ENCODE measurements at places on chromosomes 7 and 10.

- no peak for DNase-seq
Observed at GRCh38 chr7:20172736-20173334, 44.3 kb downstream of the MACC1 start.

DNA sequence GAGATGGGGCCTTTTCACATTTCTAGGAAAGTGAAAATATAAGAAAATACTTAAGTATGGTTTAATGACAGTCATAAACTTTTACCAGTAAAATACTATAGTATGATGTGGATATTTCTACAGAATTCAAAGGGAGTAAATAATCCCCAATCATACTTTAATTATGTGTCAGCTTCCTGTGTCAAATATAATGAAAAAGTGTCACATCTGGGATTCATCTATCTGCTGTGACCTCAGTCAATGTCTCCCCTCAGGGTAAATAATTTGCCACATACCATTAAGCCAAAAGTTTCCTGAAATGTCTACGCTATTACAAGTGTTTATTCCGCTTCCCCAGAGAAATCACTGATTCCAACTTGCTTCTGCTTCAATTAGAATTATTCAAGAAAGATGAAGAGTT lies 110.5 kb downstream of the ITGA8 start:
- DNase-seq, result no peak

GRCh38 chr7:34486371-34486770 lies 171.6 kb upstream of the NPSR1 start:
- DNase-seq, result no peak

DNA sequence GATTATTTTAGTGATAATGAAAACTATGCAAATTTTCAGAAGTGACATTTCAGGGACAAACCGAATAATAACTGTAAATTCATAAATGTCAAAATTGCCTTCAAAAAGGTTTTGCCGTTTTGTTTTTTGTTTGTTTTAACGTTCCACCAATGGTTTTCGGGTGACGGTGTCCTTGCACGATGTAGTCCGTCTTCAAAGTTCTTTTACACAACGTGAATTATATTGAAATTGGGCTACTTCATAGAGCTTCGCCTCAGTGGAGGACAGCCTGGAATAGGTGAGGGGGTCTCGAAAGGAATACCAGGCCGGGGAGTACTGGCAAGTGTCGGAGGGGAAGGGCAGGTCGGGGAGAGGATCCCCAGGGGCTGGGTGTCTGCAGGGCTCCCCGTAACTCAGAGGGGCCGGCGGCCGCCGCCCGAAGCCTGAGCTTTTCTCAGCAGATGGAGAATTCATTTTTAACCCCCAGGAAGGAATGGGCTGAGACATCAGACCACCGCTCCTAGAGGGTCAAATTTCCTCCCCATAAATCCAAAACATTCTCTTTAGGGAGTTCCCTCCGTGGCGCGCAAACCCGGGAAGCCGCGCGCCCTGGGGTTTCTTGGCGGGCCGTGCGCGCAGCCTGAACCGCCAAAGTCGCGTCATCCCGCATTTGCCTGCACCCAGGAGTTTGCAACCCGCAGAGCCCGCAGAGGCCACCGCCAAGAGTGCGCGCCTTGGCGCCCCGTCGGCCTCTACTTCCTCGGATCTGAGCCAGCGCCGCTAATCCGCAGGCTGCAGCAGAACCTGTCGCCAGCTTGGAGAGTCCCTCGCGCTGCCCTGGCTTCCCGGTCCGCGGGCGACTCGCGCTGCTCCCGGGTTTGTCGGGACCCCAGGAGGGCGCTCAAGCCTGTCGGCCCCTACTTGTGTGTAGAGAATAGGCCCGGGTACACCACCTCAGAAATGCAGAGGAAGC lies 17.3 kb upstream of the EVX1 start:
- DNase-seq, result no peak

GRCh38 chr10:124296813-124297788 lies 121.6 kb downstream of the OAT start:
- DNase-seq, result no peak

- no peak for DNase-seq
Observed at GRCh38 chr10:29176845-29177832, 111.7 kb upstream of the LYZL1 start.
